ENCODE measurements at places on chromosomes 2 and 18. TPM values are rescaled to one million over a fixed set of nuclear protein-coding genes. Genes with fewer than 3 reads are reported as not detected.
A peak's percentile ranks its signal among the peaks of the same experiment; 100 is the strongest.

DNA sequence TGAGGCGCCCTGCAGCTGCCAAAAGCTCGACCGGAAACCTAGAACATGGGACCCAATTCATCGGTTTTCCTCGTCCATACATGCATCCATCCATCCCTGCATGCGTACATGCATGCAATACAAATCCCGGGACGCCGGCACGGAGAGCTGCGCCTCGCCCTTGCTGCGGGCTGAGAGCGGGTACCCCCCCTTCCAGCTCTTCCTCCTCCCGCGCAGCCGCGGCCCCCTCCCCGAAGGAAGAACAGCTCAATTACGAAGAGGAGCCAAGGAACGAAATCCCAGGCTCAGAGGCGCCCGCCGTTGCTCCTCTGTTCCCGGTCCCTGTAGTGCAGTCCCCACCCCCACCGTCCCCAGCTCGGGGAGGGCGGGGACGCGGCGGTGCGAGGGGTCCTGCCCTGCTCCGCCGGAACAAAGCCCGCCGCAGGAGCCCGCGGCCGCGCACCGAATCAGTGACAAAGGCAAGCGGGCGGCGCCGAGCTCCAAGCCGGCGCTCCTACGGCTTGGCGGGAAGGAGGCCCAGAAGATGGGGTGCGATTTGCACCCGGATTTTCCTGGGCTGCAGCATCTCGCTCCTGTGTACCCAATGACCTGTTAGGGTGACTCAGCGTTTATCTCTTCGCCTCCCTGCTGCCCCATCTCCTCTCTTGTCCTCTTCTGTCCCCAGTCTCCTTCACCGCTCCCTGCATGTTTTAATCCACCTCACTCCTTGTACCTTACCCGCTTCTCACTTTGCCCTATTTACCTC, 8.9 kb upstream of the POU3F3 start:
- peak; percentile 67 for DNase-seq

DNA sequence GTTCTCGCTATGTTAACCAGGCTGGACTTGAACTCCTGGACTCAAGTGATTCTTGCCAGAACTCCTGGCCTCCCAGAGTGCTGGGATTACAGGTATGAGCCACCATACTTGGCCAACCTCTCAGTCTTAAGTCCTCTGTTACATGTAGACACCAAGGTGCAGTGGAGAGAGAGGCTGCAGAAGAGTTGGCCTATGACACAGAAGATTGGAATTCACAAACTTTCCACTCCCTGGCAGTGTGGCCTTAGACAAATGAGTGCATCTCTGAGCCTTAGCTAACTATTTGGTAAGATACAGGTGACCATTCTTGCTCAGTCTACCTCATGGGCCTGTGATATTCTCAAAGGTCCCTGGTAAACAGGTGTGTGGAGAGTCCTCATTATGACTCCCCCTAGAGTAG, 159.7 kb downstream of the MYCN start:
- no peak for DNase-seq

- DNase-seq: no peak
Observed at GRCh38 chr2:222292149-222293134, 6.4 kb downstream of the PAX3 start.

DNA sequence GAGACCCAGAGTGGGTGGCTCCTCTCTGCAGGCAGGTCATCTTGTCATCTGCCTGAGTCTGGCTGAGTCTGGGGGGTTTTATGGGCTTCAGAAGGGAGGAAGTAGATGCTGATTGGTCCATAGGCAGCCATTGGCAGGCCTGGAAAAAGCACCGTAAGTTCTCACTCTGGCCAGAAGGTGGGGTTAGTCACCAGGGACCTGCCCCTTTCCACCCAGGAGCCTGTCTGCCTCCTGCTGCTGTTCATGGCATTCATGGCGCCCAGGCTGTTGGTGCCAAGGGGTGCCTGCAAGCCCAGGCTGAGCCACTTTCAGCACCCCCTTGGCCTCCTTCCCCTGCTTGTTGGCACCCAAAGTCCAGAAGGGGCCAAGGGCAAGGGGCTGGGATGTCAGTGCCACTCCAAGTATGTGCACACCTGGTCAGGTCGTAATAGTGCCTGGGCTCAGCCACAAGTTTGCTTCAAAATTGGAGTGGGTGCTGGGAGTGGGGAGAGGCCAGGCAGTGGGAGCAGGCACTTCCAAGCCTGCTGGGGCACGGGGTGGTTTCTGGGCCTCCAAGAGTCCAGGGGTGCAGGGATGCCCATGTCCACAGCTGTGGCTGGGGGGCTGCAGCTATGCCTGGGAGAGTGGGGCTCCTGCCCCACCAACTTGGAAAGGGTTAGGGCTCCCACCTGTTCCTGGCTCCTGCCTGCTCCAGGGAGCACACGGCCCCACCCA, 178.1 kb downstream of the FAM210A start:
- no peak for DNase-seq

DNA sequence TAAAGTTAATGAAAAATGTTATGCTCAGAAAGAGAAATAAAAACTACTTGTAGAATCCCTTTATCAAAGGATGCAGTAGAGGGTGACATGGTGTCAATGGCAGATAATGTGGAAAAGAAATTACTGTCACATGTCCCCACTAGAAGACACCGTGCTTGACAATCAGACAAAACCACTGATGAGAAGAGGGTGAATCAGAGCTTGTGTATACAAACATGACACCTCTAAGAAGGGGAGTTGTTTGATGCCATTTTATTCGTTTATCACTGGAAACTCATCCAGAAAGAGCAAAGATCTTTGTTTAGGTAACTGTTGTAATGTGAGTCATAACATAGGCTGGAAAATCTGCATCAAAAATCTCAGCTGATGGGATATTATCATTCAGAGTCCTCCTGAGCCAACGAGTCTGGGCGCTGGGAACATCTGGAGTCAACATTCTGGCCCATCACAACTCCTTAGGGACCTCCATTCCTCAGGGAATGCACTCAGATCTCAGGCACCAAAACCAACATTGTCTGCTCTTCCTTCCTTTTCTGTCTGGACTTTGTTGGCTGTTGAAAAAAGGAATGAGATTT, 49.5 kb upstream of the RAB12 start:
- no peak for DNase-seq

Gene ITPRID2
- 41.0 TPM for total RNA-seq

DNA sequence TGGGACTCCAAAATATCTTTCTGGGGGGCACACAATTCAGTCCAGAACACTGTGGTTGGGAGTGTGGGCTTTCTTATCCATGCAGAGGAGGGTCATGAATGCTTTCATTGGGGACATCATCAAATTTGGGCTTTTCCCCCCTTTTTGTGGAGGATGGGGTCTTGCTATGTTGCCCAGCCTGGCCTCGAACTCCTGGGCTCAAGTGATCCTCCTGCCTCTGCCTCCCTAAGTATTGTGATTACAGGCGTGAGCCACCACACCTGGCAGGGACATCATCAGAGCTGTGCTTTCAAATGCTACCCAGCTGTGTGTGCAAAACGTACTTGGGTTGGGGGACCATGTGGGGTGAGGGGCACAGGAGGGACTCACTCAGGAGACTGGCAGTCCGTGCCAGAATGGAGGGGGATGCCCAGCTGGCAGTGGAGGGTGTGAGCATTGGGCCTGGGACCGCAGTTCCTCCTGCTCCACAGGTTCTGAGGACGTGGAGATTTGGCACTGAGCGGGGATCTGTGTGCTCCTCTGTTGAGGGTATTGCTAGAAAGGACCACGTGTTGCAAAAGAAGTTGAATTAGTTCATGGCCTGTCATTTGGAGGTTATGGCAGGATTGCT, 24.4 kb downstream of the EMILIN2 start:
- DNase-seq: no peak

DNA sequence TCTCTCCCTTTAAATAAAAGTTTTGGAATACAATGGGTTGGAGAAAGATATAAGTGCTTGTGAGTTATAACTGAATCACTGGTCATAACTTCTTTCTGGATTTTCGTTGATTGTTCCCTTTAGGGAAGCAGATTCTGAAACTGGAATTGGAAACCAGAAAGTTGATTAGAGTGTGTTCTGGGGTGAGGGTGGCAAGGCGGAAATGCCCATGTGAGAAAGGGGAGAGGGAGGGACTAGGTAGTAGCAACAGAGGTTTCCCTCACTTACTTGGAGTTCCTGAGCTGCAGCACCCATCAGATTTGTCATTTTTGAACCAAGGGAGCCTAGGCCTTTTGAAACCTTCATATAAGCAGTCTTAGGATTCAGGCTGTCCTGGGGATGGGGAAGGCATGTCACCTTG, 453.4 kb downstream of the KCNJ3 start:
- DNase-seq: no peak

GRCh38 chr2:215137741-215138340, 585 bp downstream of the ABCA12 start:
- no peak for DNase-seq

- DNase-seq: no peak
Observed at GRCh38 chr2:675982-676646, 1.1 kb downstream of the TMEM18 start.

GRCh38 chr2:179991344-179991743, 15.8 kb downstream of the CWC22 start:
- no peak for DNase-seq

GRCh38 chr18:23088310-23088709, 47.0 kb upstream of the CABLES1 start:
- DNase-seq: no peak

- no peak for DNase-seq
Observed at GRCh38 chr2:78465707-78466106, 559.8 kb upstream of the REG3G start.

Gene YWHAQ
- total RNA-seq: 535 TPM

- no peak for DNase-seq
Observed at GRCh38 chr2:219473511-219473910, 25.2 kb upstream of the GMPPA start.

- DNase-seq: no peak
Observed at GRCh38 chr18:45916302-45916701, 50.8 kb downstream of the EPG5 start.

Gene ELOA2
- total RNA-seq: not detected

- DNase-seq: no peak
Observed at GRCh38 chr2:101569886-101570520, 95.1 kb upstream of the RFX8 start.

DNA sequence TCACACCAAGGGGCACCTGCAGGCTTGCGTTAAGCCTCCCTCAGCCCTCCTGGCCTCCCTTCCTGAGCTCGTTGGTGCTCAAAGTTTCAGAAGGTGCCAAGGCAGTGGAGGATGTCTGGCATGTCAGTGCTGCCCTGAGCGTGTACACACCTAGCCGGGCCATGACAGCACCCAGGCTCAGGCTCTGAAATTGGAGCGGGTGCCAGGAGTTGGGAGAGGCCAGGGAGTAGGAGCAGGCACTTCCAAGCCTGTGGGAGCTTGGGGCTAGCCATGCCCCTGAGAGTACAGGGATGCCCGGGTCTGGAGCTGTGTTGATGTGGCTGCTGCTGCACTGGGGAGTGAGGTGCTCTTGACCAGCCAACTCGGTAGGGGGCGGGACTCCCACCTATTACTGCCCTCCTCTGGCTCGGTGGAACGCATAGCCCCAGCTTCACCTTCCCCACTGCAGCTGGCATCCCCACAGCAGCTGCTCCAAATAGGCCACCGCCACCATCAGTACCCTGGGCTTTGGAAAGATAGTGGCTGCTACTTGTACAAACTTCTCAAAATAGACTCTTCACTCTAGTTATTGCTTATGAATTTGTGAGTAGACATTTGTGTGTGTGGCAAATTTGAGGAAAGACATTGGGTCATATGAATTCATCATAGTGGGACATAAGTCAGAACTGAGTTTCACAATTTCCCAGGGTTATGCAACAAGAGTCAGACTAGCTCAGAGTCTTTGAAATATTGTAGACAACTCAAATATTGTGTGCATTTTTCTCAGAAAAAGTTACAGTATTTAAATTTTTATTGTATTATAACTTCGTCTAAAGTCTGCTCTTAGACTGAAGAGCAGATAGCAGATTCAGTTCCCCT, 6.8 kb upstream of the PCARE start:
- DNase-seq: no peak

GRCh38 chr2:18514526-18515461, 45.7 kb downstream of the RDH14 start:
- no peak for DNase-seq

Gene ABCB11
- 0.16 TPM for total RNA-seq

Gene CCDC150
- total RNA-seq: 3.9 TPM

- DNase-seq: no peak
Observed at GRCh38 chr2:58667137-58667774, 426.1 kb upstream of the FANCL start.

Gene CACNB4
- 70.2 TPM for total RNA-seq

Gene GALNT13
- total RNA-seq: 28.4 TPM
